ENCODE measurements at places on chromosomes 2 and 18.

DNA sequence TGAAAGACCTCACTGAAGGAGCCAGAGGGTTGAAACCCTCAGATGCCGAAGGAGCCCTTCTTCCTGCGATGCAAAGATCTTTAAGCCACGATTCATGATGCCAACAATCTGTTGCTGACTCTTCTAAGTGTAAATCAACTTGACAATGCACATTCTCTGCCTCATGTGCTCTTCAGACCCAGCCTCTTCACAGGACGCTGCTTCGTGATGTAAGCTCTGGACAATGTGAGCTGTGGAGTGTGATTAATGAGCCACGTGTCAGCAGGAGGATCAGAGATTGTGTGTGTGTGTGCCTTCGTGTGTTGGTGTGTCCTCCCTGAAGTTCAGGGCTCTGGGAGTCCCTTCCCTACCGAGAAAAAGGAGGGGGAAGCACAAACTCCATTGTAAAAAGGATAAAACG lies 26.5 kb upstream of the TWIST2 start:
- no peak overlapping the region for H3K27ac ChIP-seq
- no peaks in the 10 kb centered on the region for H3K36me3 ChIP-seq
- no peak overlapping the region for H3K4me3 ChIP-seq
- H3K4me1 ChIP-seq, result no peaks in the 10 kb centered on the region
- peaks cover 9% of the 10 kb centered on the region for H3K27me3 ChIP-seq

GRCh38 chr2:21310493-21310892 lies 186.7 kb downstream of the TDRD15 start:
- no peak overlapping the region for H3K4me3 ChIP-seq
- H3K27me3 ChIP-seq, result no peaks in the 10 kb centered on the region
- no peak for DNase-seq

- no peak for DNase-seq
- H3K4me1 ChIP-seq, result peaks cover 76% of the 10 kb centered on the region
- H3K4me3 ChIP-seq, result no peak overlapping the region
Observed at GRCh38 chr2:190657474-190658255, 8.8 kb downstream of the NAB1 start.

GRCh38 chr2:50337944-50338343 lies 694.0 kb downstream of the NRXN1 start:
- no peaks in the 10 kb centered on the region for H3K36me3 ChIP-seq
- no peaks in the 10 kb centered on the region for H3K27me3 ChIP-seq
- H3K4me3 ChIP-seq, result no peak overlapping the region
- DNase-seq, result no peak
- no peak overlapping the region for H3K27ac ChIP-seq

DNA sequence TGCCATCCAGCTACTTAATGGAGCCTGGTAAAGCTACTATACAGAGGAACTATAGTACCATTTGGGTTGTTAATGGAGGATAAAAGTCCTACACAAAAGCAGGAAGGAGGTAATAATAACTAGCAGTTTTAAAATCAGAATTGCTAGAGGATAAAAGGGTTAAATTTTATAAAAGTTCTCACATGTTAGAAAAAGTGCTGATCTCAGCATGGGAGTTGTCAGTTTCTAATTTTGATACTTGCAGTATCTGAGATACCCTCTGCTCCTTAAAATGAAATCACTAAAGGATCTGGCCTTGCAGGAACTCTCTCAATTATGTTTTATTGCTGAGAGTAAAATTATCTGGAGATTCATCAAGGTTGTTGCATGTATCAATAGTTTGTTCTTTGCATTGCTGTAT lies 272.2 kb upstream of the GYPC start:
- no peak for DNase-seq
- no peaks in the 10 kb centered on the region for H3K27me3 ChIP-seq
- H3K27ac ChIP-seq, result no peak overlapping the region

- H3K36me3 ChIP-seq, result no peaks in the 10 kb centered on the region
- no peak overlapping the region for H3K27ac ChIP-seq
- H3K4me3 ChIP-seq, result no peak overlapping the region
- H3K27me3 ChIP-seq, result no peaks in the 10 kb centered on the region
- DNase-seq, result no peak
- H3K4me1 ChIP-seq, result no peaks in the 10 kb centered on the region
Observed at GRCh38 chr18:46416706-46417638, 240.0 kb downstream of the LOXHD1 start.
